ENCODE measurements at places on chromosomes 4 and X.

GRCh38 chr4:87209696-87210095, 10.7 kb downstream of the KLHL8 start:
- DNase-seq, result no peak

- DNase-seq, result no peak
Observed at GRCh38 chrX:152405561-152405960, 45.6 kb downstream of the GABRA3 start.

- DNase-seq, result no peak
Observed at GRCh38 chr4:118867311-118868067, 21.2 kb upstream of the SYNPO2 start.

DNA sequence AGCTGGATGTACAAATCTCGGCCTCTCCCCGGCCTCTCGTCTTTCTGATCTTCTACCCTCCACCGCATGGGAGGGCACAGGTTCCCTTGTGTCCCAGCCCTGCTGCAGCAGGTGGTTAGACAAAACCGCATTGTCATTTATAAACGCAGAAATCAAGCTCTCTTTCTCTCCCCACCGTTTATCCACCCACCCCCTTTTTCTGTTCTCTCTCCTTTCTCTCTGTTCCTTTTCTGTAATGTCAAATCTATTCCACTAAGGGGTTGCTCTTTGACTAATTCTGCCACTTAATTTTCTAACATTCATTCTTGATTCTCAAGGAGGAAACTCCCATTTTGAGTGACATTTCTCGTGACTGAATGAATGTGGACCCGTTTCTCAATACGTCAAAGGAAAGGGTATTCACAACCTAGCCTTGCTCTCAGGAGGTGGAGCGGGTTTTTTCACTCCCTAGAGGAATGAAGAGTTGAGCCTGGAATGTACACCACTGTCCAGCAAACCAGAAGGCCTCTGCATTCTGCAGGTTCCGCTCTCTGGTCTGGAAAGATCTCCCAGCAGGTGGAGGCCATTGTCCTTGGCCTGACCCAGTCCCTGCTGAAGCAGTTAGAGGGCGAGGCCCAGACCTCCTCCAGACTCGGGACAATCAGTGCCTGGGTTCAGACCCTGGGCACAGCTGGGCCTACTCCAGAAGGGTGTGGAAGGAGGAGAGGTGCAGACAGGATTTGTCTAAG, 70.9 kb upstream of the ENPP6 start:
- DNase-seq, result no peak

DNA sequence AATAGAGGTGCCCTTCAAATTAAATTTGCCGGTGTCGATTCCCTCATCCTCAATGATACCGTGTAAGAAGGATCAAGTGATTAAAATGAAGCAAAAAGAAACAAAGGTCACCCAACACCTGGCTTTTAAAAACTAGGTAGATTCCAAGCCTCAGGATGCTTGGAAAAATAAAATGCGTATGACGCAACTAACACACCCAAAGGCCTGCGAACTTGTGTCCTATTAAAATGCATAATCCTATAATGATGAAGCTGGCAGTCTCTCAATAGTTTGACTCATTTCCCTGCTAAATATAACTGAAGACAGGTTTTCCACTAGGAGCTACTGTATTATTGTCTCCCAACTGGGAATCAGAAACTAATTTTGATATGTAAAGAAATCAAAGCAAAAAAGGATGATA, 263.2 kb downstream of the DHX15 start:
- DNase-seq, result no peak
